ENCODE measurements at places on chromosomes 1 and 21.

GRCh38 chr1:160099716-160100375 is 1.4 kb upstream of the IGSF8 start:
- DNase-seq, result no peak

DNA sequence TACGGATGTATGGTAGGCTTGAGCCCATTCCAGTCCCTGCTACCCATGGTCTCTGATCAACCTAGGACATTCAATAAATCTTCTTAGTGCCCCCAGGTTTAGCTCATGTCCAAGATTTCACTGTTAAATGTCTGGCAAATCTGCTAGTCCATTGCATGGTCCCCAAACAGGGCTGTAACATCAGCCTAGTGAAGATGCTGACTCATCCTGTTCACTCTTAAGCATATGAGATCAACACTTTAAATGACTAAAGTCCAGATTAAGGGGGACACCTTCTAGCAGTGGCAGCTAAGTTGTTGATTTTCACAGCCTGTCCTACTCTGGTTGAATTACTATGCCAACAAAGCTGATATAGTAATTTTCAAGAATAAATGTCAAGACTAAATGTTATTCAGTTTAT is 46.5 kb upstream of the NUF2 start:
- no peak for DNase-seq

GRCh38 chr1:18146886-18147285 is 39.3 kb downstream of the IGSF21 start:
- no peak for DNase-seq

DNA sequence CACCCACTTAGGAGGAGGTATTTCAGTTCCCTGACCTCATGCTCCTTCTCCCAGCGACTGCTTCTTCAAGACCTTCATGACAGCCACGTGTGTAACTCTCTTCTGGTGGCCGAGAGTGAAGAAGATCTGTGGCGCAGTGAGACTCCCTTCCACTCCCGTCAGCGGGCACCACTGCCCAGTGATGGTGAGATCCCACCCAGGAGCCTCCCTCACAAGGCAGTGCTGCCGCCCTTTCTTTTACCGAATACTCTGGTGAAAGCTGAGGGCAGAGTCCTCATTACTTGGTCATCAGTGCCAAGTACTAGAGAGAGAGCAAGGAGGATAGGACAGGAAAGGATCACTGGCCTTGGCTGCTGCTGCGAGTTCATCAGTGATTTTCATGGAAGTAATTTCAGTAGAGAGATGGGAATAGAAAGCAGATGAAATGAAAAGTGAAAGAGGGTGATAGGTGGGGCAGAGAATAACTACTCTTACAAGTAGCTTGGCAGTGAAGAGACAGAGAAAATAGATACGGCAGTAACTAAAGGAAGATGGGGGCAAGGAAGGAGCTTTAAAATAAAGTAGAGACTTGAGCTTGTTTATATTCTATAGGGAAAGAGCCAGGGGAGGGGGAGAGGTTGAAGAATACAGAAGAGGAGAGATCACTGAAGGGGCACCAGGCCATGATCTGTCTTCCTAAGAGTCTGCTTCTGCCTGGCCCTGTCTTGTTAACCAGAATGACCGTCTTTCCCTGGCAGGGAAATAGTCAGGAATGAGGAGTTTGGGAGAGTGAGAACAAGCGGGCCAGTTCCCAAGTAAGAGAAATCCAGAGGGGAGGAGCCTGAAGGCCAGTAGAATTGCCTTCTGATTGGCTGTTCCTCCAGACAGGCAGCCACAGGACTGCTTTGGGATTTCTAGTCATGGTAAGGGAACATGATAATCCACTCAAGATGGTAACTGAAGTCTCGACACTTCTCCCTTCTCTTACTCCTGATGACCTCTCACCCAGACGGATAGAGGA is 18.3 kb downstream of the HYI start:
- no peak for DNase-seq

- no peak for DNase-seq
Measured at GRCh38 chr21:43304206-43304605, 122.7 kb downstream of the SIK1 start.

- no peak for DNase-seq
Measured at GRCh38 chr1:1777583-1777899, 729 bp downstream of the NADK start.

GRCh38 chr1:10328180-10328963 is 70.5 kb upstream of the PGD start:
- DNase-seq, result no peak

DNA sequence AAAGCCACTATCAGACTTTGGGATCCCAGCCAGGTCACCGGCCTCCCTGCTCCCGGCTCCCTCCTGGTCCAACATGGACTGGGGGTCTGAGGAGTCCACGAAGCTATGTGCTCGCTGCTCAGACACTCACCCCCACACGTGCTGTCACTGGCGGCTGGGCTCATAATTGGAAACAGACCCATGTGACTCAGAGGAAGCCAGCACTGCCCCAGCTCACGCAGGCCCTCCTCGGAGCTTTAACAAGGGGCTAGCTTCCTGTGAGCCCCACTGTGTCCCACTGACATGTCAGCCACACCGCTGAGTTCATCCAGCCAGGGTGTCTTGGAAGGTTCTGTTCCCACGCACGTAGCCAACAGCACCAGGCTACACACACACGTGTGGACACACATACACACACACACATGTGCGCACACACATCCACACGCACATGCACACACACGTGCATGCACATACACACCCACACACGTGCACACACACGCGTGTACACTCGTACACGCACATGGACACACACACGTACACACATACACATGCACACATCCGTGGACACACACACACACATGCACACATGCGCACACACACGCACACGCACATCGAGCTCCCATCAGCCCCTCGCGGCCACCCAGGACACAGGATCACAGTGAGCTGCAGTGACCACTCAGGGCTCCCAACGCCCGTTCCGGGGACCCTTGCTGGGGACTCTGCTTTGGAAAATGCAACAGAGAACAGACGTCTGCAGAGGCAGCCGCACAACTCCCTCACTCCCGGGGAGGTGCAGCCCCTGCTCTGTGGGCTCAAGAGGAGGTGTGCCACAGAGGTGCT is 18.4 kb upstream of the COL6A2 start:
- no peak for DNase-seq

GRCh38 chr1:98964198-98964597 is 40.5 kb downstream of the PLPPR5 start:
- no peak for DNase-seq

All from activated CD4-positive, alpha-beta T cell treated with anti-CD3 and anti-CD28 coated beads, Interleukin-2, amount 50 U/mL, for 48 hours (primary cell).